ENCODE measurements at places on chromosomes 16 and 17. TPM values are rescaled to one million over a fixed set of nuclear protein-coding genes. Genes with fewer than 3 reads are reported as not detected.

Gene DPEP3
- total RNA-seq: not detected

Gene PIGS
- total RNA-seq: 163 TPM

Gene CACNA1H
- 12.6 TPM for total RNA-seq

Gene MARVELD3
- not detected for total RNA-seq

Gene GNG13
- not detected for total RNA-seq

Gene ARL4D
- total RNA-seq: 22.0 TPM

Gene HOXB5
- total RNA-seq: 0.50 TPM

Gene TXNDC11
- total RNA-seq: 30.2 TPM

Gene SEC14L5
- total RNA-seq: 0.30 TPM

Gene MT1A
- not detected for total RNA-seq

Gene PLA2G10
- total RNA-seq: not detected

Gene GRAPL
- total RNA-seq: 0.20 TPM

Gene TBC1D28
- not detected for total RNA-seq

Gene ST3GAL2
- 33.1 TPM for total RNA-seq

Gene DLX3
- total RNA-seq: not detected

Gene TMEM106A
- 6.5 TPM for total RNA-seq

Gene KRT32
- total RNA-seq: not detected

Gene C17orf113
- 0.33 TPM for total RNA-seq

Gene ATF7IP2
- total RNA-seq: 4.6 TPM

Gene SULT1A4
- 1.7 TPM for total RNA-seq

Gene PTX4
- total RNA-seq: 0.20 TPM

Gene ASGR1
- total RNA-seq: 0.26 TPM

Gene EVPLL
- total RNA-seq: not detected

Gene CIBAR2
- total RNA-seq: not detected

Gene CLEC16A
- 17.0 TPM for total RNA-seq

Gene NAGS
- total RNA-seq: 2.7 TPM

Gene FAM117A
- total RNA-seq: 4.7 TPM

Gene MARF1
- total RNA-seq: 24.7 TPM

Gene ZNF469
- total RNA-seq: 7.2 TPM

Gene PRCD
- total RNA-seq: 4.5 TPM

Gene WSCD1
- total RNA-seq: 0.85 TPM

Gene MRC2
- 641 TPM for total RNA-seq

Data from smooth muscle cell of the pulmonary artery (primary cell).